ENCODE measurements at places on chromosomes 4 and X.
A peak's percentile ranks its signal among the peaks of the same experiment; 100 is the strongest.

- no peak for DNase-seq
These were observed 13.3 kb upstream of the MAD2L1 start for GRCh38 chr4:120079839-120080520.

GRCh38 chr4:142984871-142985585 lies 138.9 kb upstream of the INPP4B start:
- DNase-seq, result peak; percentile 53

- no peak for DNase-seq
These were observed 1072.3 kb upstream of the PCDH10 start for GRCh38 chr4:132076829-132077228.

DNA sequence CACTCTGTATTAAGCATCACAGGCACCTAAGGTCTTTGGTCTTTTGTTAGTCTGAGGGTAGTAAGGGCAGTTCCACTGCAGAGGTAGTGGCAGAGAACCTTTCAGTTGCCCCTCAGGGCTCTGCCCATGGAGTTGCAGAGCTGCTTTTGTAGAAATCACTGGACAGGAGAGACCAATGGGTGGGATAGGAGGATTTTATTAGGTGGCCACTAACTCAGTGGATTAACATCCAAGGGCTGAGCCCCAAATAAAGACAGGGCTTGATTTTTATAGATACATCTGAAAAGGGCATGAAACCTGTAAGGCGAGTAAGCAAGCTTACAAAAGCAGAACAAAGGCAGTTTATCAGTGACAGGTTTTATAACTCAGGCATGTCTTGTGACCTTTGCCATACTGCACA lies 1035.4 kb downstream of the SH3BGRL start:
- DNase-seq, result no peak

GRCh38 chrX:119402588-119402987 lies 3.5 kb downstream of the SLC25A43 start:
- peak; percentile 50 for DNase-seq

- DNase-seq, result no peak
These were observed 486 bp downstream of the ABLIM2 start for GRCh38 chr4:8157944-8158709.

DNA sequence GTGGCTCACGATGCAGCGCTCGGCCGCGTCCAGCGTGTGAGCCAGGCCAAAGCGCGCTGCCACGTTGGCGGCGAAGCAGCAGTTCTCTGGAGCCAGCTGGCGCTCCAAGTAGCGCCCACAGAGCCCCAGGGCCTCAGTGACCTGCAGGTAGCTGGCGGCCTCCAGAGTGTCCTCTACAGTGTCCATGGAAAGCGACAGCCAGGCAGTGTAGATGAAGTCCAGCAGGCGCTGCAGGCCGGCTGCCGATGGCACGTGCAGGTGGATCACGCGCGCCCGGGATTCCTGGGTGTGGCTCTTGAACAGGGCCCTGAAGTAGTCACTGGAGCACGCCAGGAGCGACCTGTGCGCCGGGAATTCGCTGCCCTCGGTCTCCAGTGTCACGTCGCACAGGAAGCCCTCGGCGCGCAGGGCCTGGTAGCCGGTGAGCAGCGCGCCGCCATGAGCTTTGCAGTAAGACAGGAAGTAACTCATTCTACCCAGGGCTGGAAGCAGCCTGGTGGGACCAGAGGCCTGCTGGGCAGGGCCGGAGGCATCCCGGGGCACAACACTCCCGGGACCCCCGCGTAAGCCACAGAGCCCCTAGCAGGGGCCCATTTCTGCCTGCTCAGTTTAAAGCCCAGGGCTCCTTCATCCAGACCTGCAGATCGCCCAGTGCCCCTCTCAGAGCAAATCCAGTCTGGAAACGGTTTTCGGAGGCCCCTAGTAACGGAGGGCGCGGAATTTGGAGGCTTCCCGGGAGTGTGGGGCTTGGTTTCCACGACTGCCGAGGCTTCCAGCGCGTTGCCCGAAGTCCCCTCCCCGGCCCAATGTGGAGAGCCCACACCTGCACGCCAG lies 595 bp downstream of the KLHL34 start:
- no peak for DNase-seq

DNA sequence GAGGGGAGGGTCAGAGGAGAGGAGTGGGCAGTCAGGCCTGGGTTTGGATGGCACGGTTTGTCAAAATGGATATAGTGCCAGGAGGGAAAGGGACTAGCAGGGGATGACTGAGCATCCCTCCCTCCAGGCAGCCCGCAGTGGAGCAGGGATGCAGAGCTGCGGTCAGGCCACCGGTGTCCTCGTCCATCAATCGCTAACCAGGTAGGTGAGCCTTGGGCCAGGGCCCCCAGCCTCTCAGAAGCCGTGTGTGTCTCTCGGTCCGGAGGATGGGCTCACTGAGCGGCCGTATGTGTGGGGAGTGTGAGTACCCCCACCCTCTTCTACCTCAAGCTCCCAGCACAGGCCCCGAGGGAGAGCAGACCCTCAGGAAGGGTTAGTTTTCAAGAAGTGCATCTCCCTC lies 538 bp upstream of the CYTL1 start:
- no peak for DNase-seq

GRCh38 chr4:7777017-7777710 lies 162.5 kb downstream of the AFAP1 start:
- no peak for DNase-seq

DNA sequence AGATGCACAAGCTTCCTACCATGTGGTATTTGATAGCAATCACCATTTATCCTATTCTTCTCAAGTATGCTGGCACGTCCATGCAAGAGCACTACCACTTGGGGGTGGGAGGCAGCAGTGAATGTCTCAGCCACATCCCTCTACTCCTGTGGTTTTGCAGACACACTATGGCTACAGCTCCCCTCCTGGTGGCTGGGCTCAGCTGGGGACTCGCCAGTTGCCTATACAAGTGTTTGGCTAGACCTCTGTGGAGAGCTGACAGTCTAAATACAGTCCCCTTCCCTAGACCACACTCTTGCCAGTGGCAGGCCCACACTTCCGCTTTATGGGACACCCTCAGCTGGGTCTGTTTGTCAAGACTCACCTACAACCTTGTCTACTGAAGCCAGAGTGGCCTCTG lies 53.2 kb downstream of the ADGRA3 start:
- peak; percentile 52 for DNase-seq

DNA sequence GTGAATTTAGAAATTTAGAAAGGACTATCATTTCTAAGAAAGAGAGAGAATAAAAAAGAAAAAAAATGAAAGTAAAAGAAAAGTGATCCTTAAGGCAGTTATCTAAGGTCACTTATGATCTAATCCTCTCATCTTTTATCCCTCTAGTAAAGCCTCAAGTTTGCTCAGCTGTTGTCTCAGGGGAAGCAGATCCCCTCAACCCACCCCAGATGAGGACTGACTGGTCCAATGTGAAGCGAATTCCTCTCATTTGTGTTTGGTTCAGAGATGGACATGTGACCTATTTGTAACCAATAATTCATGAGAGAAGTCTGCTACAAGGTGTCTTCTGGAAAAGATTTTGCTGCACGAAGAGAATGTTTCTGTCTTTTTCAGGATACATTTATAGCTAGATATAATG lies 1591.3 kb downstream of the ADGRL3 start:
- DNase-seq, result no peak

- DNase-seq, result peak; percentile 82
These were observed 32.0 kb downstream of the CTBP1 start for GRCh38 chr4:1216869-1217294.

GRCh38 chr4:83536362-83537272 lies 709 bp downstream of the GPAT3 start:
- DNase-seq, result peak; percentile 10

DNA sequence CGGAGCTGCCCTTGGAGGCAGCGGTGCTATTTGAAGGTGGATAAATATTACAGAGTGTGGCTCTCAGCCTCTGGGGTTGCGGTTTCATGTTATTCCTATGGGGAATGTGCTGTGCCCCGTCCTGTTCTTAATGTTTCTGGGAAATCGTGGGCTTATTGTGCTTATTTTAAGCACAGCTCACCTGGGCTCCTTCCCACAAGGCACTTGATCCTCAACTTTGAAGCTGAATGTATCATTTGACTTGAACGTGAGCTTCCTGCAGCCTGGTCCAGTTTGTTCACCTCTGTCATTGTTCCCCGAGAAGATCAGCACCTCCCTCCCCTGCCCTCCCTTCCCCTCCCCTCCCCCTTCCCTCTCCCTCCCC lies 3.9 kb downstream of the SORCS2 start:
- no peak for DNase-seq

GRCh38 chr4:144611850-144612249 lies 34.1 kb upstream of the HHIP start:
- DNase-seq, result peak; percentile 41

DNA sequence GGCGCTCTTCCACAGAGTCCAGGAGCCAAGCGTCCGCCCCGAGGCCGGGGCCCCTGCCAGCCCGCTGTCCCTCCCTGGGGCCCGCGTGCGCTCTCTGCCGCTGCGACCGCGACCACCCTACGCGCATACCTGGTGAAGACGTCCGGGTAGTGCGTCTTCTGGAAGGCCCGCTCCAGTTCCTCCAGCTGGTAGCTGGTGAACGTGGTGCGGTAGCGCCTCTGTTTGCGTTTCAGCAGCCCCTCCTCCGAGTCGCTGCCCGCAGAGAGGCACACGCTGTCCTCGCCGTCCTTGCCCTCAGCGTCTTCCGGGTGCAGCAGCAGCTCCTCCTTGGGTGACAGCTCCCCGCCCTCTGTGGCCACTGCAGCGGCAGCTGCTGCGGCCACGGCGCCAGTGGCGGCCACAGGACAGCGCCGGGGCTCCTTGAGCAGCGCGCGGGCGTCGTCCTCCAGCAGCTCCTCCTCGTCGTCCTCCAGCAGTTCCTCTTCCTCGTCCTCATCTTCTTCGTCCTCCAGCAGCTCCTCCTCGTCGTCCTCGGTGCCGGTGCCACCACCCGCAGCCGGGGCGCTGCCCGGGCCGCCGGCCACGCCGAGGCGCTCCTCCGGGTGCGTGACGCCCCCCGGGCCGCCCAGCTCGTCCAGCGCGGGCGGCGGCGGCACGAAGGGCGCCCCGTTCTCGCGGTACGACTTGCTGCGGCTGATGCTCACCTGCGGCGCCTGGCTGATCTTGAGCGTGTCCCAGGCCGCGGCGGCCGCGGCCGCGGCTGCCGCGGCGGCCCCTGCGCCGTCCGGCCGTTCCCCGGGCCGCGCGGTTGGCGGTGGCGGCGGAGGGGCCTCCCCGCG lies 2.8 kb downstream of the ARX start:
- DNase-seq, result no peak

DNA sequence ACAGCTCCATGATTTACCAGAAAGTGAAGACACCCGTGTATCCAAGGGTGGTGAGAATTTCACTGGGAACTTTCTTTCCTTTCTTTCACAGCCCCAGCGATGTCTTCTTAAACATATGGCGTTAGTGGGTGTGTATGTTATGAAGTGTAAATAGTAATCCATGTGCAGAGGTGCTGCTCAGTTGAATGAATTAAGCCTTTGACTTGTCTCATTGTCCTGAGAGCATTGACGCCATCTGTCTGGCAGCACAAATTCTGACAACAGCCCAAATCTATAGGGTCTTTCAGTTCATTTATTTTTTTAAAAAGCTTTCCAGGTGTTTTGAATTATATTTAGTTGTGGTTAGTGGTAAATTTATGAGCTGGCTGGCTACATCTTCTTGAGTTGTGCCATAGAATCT lies 69.4 kb downstream of the CLCN5 start:
- no peak for DNase-seq

DNA sequence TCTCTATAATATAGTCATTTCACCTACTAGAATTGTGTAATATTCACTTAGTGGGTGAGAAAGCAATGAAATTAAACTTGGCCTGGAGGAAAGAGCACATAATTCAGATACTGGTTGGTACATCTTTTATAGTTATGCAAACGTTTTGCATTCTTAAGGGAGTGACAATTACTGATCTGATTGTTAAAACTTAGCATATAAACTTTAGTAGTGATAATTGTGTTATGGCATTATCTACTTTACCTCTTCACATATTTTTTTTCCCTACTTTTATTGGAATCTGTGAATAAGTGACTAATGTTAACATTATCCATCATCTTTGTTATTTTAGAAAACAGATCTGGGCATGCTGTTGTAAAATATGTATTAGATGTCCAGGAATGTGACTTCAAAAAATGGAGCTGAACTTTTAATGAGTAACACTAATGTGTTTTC lies 217.4 kb upstream of the GIMD1 start:
- no peak for DNase-seq

GRCh38 chr4:69060651-69061308 lies 35.5 kb upstream of the UGT2B7 start:
- peak; percentile 42 for DNase-seq

- no peak for DNase-seq
These were observed 35.4 kb upstream of the SPON2 start for GRCh38 chr4:1207603-1208265.

GRCh38 chr4:20464381-20464780 lies 212.7 kb downstream of the SLIT2 start:
- DNase-seq, result no peak

GRCh38 chr4:39255266-39255665 lies 72.9 kb downstream of the WDR19 start:
- no peak for DNase-seq

- DNase-seq, result no peak
These were observed 12.4 kb downstream of the PSAPL1 start for GRCh38 chr4:7422151-7422897.

DNA sequence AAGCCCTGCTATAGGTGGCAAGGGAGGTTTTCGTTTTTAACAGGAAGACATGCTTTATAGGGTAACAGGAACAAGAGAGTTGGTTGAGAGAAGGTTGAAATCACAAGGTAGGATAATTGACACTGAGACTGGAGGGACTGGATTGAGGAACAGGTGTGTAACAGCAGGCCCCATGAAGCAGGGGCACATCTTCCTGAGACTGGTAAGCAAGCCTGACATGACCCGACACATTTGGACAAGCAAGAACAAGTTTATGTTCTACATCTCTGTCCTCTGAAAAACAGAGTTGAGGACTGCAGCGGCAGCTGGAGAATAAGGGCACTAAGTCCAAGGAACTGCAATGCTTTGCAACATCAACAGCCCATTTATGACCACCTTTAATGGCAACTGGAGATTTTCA lies 5.2 kb downstream of the RPS4X start:
- DNase-seq, result no peak

GRCh38 chr4:40283968-40284367 lies 51.2 kb upstream of the CHRNA9 start:
- DNase-seq, result no peak

- no peak for DNase-seq
These were observed 25.7 kb downstream of the TRPC5 start for GRCh38 chrX:112056886-112057285.

- DNase-seq, result no peak
These were observed 61.6 kb upstream of the ARSJ start for GRCh38 chr4:114041117-114041475.

DNA sequence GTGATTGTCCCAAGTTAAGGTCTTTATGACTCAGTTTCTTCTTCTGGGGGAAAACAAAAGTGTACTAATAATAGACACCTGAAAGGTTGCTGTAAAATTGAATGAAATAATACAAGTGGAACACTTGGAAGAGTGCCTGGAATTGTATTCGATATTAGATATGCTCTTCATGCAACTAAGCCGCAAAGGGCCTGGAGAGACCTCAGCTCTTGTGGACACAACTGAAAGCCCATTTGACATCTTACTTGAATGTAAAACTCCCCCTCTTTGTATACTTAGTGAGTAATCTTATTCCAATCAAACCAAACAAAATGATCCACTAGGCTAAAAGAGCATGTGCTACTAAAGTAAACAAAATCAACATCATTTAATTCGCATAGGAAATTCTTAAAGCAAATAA lies 511 bp upstream of the MAP9 start:
- no peak for DNase-seq

All from hematopoietic multipotent progenitor cell treated with erythropoietin and hydrocortisone succinate and interleukin-3 and kit ligand, for 4 days (in vitro differentiated cells).